ENCODE measurements at places on chromosomes 1 and 21. TPM values are rescaled to one million over a fixed set of nuclear protein-coding genes. Genes with fewer than 3 reads are reported as not detected.

RHD gene
- total RNA-seq, result not detected

INSRR gene
- not detected for total RNA-seq

NR1I3 gene
- not detected for total RNA-seq

UBE2U gene
- not detected for total RNA-seq

DNA sequence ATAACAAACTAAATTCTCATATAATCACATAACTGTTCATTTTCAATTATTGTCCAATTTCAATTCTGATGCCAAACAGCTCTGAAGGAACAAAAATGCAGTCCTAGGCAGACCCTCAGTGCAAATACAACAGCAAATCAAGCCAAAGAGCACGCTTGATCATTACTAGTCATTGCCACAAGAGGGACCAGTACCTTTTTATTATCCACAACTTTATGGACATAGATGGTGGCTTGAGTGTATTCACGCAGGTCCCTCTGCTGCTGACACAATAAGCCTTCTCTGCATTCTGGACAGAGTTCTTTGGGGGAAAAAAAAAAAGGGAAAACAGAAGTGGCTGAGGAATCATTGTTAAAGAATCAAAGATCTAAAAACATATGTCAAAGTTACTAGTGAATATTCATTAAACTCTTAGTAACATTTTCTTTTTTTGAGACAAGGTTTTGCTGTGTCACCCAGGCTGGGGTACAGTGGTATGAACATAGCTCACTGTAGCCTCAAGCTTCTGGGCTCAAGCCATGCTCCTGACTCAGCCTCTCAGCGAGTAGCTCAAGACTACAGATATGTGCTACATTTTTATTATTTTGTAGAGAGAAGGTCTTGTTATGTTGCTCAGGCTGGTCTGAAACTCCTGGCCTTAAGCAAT, 34.3 kb upstream of the RAP1GAP start:
- DNase-seq, result no peak

Measured in stomach (tissue), 19 donors.